ENCODE measurements at places on chromosomes 6 and 20.

GRCh38 chr6:135451617-135452190 is 45.8 kb downstream of the AHI1 start:
- DNase-seq, result no peak

DNA sequence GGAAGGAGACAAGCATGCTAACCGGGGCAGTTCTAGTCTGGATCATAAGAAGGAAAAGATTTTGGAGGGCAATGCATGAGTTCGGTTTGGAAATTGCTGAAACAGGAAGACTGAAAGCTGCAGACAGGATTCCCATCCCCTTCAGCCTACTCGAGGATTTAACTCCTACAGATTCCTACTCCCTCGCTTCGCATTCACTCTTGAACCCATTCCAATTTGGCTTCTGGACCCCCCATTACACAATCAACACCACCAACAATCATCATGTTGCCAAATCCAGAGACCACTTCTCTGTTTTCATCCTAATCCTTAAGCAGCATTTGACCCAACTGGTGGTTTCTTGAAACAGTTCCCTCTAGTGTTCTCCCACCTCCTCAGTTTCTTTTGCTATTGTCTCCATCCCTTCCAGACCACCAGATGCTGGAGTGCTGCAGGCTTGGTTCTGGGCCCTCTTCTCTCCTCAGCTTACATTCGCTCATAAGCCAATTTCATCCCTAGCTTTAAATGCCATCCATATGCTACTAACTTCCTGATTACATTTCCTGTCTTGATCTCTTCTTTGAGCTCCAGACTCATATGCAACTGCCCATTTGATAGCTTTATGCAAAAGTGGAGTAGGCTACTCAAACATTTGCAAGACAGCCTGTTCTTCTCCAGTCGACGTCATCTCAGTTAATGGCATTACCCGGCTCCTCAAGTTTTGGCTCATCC is 66.5 kb downstream of the DTNBP1 start:
- DNase-seq, result no peak

GRCh38 chr20:10338426-10339180 is 95.4 kb downstream of the MKKS start:
- DNase-seq, result no peak

GRCh38 chr6:10386220-10386619 is 28.7 kb downstream of the TFAP2A start:
- DNase-seq, result no peak

GRCh38 chr6:156833755-156834154 is 56.6 kb downstream of the ARID1B start:
- DNase-seq, result no peak

DNA sequence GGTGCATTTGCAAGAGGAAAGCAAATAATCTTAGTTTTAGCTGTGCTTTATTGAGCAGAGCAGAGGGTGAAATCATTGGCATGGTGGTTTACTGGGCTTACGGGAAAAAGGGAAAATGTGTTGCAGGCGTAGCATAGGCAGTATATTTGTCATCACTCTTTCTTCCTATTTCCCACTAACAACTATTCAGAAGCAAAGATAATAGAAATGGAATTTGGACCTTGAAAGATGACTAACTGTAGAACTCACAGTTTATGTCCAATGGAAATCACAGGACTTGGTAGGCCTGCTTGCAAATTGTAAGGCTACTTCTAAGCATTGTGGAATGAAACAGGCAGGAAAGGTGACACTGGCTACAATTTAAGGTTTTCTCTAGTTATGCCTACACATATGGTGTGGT is 611.9 kb upstream of the MAN1A1 start:
- DNase-seq, result no peak

GRCh38 chr6:30463651-30464618 is 25.4 kb upstream of the HLA-E start:
- no peak for DNase-seq

GRCh38 chr20:20399531-20400500 is 31.9 kb downstream of the INSM1 start:
- DNase-seq, result no peak

DNA sequence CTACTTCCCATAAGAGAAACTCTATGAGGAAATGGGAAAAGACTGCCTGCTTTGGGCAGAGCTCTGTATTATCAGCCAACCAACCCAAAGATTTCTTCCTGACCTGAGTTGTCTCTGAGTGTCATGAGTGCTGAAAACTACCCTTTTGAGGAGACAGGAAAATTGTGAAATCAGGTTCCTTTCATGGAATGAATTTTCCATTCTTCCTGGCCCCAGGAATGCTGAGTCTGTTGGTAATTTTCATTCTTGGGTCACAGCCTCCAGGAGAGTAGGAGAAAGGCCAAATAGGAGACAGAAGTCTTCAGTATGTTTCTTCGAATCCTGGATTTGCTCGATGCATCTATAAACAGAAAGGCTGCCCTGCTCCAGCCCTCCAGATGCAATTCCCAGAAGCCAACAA is 53.6 kb downstream of the SCML4 start:
- no peak for DNase-seq

- no peak for DNase-seq
Observed at GRCh38 chr6:168615837-168616236, 174.9 kb downstream of the SMOC2 start.

DNA sequence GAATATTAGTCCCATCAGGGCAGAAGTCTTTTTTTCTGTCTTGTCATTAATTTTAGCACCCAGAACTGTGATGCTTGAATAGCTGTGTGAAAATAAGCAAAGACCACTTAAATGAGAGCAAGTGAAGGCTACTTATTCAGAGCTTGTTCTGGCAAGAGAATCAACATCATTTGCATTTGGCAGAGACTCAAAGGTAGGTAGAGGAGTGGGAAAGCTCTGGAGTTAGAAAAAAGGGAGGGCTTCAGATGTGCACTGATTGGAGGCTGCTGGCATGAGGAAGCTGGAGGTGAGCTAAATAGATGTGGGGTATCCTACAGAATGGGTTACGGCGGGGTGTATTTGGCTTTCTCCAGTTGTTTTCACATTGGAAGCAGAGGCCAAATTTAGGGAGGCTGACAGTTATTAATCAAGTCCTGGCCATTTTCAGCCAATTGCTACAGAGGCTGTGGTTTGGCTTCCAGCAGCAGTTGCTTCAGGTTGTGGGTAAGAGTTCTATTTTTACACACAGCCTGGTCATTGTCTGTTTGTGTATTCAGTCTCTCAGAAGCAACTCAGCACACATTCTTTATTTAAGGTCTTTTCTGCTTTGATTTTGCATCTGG is 254.3 kb downstream of the BTBD3 start:
- no peak for DNase-seq

GRCh38 chr6:160974304-160974771 is 17.2 kb upstream of the MAP3K4 start:
- DNase-seq, result peak; percentile 55

DNA sequence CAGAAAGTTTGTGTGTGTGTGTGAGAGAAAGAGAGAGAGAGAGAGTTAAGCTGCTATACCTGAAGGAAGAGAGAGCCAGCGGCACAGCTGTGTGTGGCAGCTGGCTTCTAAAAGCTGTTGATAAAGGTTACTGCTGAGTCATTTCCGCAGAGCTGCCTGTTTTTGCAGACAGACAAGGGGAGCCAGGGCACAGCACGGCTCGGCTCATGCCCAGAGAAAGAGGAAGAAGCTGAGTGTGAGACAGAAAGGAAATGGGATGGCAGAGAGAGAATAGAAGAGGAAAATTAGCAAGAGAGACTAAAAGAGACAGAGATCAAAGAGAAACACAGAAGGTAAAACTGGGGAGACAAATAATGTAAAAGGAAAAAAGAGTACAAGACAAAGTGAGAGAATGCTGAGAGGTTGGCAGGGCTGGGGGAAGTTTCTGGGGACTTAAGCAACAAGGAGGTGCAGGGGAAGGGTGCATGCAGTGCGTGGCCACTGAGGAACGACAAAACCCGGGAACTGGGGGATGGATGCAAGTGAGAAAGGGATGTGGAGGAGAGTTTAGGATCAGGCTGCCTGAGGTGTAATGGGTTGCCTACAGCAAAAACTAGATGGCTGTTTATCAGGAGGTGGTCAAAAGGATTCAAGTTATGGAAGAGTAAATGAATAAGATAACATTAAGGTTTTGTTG is 22.7 kb downstream of the HLA-A start:
- DNase-seq, result peak; percentile 87

DNA sequence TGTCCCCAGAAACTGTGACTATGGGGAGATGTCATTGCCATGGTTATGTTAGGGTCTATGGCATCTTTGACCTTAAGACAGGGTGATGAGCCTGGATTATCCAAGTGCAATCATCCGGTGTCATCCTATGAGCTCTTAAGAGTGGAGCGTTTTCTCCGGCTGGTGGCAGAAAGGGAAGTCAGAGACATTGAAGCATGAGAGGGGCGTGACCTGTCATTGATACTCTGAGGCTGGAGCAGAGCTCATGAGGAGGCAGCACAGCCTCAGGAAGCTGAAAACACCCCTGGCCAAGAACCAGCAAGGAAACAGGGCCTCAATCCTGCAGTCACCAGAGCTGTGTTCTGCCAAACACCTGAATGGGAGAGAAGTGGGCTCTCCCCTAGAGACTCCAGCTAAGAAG is 59.6 kb downstream of the ANKRD60 start:
- DNase-seq, result no peak

- DNase-seq, result no peak
Observed at GRCh38 chr20:34055290-34055689, 56.8 kb downstream of the EIF2S2 start.

DNA sequence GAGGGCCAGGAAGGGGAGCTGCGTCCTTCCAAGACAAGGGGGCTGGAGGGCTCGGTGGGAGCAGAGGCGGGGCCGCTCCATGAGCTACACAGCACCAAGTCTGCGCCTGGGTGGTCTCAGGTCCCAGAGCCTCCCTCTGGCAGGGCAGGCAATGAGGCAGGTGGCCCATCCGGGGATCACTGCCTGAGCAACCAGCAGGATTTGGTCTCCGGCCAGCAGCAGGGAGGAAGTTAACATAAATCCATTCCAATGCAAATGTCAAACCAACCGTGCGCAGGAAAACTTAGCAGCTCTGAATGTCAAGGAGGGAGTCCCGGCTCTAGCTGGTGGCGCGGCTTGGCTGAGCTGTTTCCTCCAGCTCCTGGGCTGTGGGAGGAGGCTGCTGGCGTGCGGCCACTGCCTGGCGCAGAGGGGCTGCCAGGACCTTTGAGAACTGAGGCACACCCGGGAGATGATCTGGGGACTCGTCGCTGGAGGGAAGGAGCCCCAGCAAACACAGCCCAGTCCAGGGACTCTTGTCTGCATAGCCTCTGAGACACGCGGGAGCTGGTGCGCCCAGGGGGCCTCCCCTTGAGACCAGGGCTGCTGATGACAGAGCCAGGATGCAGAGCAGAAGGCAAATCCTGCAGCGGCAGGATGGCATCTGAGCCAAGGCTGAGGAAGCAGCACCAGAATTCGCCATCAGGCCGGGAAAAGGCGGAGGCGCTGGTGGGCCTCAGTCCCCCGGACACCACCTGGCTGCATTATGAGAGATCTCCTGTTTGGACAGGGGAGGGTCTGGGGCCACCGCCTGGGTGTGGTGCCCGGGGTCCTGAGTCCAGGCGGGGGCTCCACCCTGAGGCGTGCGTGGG is 33.1 kb upstream of the CHRNA4 start:
- no peak for DNase-seq

DNA sequence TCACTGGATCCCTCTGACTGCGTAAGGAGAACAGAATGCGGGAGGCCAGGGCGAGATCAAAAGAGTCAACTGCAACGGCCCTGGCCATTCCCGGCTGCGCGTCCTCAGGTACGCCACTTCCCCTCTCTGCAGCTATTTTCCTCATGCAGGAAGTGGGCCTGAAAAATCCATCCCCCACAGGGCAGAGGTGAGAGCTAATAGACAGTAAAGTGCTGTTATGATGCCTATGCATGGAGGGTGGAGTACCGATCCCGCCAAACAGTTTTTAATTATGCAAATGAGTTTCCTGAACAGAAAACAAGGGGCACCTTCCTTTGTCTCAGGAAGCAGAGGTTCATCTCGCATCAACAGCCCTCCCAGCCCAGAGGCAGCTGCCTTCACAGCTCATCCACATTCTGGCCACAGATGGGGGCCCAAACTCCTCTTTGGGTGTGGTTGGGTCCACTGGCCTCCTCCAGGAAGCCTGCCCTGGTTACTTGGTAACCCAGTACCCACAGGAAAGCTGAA is 9.3 kb downstream of the PREX1 start:
- DNase-seq, result no peak

- DNase-seq, result no peak
Observed at GRCh38 chr20:64246616-64247306, 8.8 kb upstream of the PCMTD2 start.

GRCh38 chr6:69775585-69775849 is 21.3 kb downstream of the LMBRD1 start:
- no peak for DNase-seq

DNA sequence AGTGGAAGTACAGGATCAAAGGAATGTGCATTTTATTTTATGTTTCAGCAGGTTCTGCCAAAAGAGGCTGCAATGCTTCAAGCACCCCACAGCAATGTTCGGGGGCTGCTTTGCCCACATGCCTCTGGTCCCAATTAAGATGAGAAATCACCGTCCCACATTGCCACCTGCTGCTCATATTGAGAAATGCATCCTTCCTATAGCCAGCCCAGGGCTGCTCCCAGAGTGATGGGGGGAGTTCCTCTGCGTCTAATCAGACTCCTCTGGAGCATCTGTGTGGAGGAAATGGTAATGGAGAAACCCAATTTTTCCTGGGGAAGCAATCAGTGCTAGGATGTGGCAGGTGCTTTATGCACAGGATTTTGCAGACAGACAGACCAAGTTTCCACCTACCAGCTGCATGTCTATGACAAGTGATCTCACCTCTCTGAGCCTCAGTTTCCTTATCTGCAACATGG is 33.7 kb downstream of the PTGIS start:
- peak; percentile 56 for DNase-seq

- no peak for DNase-seq
Observed at GRCh38 chr6:129046526-129046925, 163.6 kb downstream of the LAMA2 start.

GRCh38 chr6:153613719-153614455 is 425.2 kb upstream of the OPRM1 start:
- no peak for DNase-seq

DNA sequence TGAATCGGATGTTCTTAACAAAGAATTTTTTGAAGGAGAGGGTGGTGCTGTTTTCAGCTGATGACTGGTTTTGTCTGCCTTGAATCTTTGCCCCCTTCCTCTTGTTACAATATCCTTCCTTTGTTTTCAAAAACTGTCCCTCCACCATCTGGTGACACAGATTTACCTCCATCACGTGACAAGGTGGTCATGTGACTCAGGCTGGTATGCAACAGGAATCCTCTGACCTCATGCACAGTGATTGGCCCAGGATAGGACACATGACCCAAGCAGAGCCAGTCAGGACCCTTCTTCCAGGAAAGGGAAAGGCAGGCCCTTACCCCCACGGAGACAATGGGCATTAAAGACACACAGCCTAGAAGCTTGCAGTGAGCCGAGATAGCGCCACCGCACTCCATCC is 84.7 kb upstream of the MC3R start:
- no peak for DNase-seq

DNA sequence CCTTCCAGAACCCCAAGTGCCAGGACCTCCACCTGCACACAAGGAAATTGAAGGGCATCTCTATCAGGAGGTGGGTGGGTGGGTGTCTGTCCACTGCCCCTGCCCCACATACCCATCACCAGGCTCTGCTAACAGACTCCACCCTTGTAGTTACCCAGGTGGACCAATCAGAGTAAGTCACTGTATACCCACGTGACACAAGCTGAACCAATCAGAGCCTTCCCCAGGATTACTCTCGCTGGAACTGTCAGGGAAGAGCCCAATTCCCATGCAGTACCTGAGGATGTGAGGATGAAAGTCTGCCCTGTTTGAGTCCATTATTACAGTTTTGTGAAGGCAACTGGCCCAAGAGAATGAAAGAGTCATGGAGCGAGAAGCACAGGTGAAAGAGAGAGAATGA is 4.2 kb downstream of the OCSTAMP start:
- DNase-seq, result no peak

- DNase-seq, result no peak
Observed at GRCh38 chr6:48474830-48475229, 363.8 kb upstream of the PTCHD4 start.

- DNase-seq, result no peak
Observed at GRCh38 chr6:125528621-125529041, 220.8 kb upstream of the HEY2 start.

Data from colonic mucosa (tissue), 4 donors.